GM03348 (cell line): ENCODE measurements at places on chromosomes 7 and 10.

- DNase-seq, result peak; percentile 2
Observed at GRCh38 chr10:45424668-45425404, 50.8 kb downstream of the ALOX5 start.

GRCh38 chr10:86653379-86653778 is 968 bp upstream of the OPN4 start:
- DNase-seq, result no peak

GRCh38 chr7:147878912-147879661 is 711.5 kb upstream of the C7orf33 start:
- DNase-seq, result no peak

DNA sequence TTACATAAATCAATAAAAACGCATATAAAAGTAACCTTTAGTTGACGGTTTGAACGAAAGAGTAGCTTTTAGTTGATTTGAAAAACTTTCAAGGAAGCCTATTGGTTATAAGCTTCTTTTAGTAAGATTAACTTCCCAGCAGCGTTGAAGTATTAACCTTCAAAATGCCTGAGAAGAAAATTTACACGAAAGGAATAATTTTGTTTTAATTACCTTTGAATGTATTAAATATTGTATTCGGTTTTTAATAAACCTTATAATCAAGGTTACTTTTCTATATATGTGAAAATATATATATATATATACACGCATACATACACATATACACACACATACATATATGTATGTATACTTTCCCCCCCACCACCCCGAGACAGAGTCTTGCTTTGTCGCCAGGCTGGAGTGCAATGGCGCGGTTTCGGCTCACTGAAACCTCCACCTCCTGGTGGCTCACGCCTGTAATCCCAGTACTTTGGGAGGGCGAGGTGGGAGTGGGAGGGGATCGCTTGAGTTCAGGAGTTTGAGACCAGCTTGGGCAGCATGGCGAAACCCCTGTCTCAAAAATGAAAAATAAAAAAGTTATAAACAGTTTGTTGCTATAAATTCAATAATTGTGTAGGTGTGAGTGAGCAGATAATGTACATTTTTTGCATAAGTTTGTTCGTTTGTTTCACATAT is 57.6 kb upstream of the EZH2 start:
- DNase-seq, result no peak

DNA sequence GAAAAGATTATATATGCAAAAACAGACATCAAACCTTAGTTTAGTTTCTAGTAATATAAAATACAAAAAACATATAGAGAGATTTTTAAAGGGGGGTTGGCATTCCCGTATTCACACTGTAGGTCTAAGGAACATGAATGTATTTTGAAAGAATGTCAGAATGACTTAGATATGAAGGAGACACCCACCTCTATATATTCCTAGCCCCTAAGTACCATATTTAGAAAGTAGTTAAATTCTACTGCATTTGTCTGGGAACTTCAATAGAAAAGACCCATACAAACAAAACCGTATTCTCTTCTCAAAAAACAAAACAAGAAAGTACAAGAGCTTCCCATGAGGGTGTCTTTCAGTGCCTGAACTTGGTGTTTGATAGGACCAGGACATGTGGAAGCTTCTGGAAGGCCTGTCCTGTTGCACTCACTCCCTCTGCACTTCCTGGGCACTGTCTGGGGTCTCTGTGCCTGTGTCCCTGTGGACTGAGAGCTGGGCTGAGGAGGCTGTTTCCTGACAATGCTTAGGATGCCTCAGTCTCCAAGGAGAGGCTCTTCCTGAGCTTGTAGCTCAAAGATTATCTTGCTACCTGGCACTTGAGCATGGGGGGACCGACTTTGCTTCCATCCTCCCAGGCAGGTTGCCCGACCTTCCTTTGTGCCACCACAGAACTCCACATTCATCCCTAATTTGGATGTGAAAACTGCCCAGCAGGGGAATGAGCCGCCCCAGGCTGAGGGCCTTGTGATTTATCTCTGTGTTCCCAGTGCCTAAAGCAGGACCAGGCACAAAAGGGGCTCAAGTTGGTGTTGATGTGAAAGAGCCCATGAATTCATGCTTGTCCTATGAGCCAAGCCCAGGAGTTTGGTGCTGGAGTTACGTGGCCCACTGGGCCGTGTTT is 44.4 kb upstream of the KLF6 start:
- peak; percentile 28 for DNase-seq

GRCh38 chr10:84329196-84329611 is 815 bp downstream of the CCSER2 start:
- peak; percentile 34 for DNase-seq

- no peak for DNase-seq
Observed at GRCh38 chr7:40572810-40573465, 438.1 kb downstream of the SUGCT start.

- no peak for DNase-seq
Observed at GRCh38 chr7:88191911-88192310, 27.9 kb downstream of the SRI start.

DNA sequence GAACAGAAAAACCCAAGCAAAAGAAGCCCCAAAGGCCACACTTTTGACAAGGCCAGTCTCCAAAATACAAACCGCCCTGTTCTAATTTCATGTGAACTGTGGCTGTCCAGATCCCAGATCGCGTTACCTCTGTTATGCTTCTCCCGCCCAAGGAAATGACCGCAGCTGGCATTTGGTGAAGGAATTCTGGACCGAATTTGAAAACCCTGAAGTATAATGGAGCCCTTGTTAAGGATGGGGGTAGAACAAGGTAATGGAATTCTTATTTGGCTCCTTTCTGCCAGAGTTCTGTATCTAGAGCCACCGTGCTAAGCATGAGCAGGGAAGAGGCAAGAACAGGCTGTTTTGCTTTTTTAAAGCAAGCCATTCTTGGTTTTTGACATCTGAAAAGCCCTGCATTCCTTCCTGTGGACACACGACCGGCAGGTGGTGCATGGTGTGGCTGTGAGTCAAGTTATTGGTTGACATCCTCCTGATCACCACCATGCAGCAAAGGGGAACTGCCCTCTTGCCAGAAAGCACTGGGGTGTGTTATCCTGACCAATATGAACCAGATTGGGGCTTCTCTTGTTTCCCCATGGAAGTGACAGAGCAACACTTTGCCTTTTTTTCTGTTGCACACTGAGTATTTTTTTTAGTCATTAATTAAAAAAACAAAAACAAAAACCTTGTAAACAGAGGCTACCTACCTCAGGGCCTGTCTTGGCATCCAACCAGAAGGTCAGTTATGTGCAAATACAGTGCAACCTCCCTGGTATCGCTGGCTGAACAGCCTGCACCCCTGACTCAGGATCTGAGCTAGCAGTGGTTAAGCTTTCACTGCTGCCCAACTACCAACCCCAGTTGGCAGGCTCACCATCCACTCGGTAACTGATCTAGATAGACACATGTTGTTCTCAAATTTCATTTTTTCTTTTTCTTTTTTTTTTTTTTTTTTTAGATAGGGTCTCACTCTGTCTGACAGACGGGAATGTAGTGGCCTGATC is 14.2 kb downstream of the UCMA start:
- no peak for DNase-seq

DNA sequence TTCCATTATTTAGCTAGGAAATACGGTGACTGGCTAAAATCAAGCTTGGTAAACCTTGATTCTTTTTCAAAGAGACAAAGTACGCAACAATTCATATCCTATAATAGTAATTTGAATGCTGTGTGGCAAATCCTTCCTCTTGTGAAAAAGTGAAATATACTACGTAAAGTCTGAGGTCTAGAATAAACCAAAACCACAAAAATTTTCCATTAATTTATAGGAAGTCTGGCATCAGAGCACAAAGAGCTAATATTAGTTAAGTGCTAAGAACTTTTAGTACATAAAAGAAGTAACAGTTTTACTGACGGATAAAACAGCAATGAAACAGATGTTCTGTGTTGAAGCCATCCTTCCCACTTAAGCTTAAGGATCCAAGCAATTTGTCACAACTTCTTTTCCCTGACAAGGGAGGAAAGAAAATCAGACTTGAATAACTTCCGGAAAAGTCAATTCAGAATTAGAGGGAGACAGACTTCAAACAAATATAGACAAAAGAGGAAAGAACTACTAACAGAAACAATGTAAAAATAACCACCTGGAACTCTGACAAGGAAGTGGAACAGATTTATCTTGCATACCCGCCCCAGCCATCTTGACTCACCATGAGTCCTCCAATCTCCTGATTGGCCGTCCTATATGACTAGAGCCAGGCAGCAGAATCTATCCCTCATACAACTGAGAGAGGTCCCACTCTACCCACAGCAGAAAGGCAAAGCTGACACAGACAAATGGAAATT is 34.6 kb downstream of the RHEB start:
- DNase-seq, result peak; percentile 77

DNA sequence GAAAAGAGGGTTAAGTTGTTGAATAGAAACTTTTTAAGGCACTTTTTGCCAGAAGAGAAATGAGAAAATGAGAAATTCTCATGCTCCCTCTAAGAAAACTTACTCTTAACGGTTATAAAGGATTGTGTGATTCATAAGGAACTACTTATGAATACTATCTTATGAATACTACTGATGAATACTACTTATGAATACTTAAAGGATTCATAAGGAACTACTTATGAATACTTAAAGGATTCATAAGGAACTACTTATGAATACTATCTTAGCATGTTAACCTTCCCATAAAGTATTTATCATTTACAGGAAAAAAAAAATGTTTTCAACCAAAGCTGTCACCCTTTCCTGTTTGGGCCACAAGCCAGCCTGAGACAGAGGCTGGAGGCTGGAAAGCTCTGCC is 53.1 kb upstream of the UCN3 start:
- no peak for DNase-seq

DNA sequence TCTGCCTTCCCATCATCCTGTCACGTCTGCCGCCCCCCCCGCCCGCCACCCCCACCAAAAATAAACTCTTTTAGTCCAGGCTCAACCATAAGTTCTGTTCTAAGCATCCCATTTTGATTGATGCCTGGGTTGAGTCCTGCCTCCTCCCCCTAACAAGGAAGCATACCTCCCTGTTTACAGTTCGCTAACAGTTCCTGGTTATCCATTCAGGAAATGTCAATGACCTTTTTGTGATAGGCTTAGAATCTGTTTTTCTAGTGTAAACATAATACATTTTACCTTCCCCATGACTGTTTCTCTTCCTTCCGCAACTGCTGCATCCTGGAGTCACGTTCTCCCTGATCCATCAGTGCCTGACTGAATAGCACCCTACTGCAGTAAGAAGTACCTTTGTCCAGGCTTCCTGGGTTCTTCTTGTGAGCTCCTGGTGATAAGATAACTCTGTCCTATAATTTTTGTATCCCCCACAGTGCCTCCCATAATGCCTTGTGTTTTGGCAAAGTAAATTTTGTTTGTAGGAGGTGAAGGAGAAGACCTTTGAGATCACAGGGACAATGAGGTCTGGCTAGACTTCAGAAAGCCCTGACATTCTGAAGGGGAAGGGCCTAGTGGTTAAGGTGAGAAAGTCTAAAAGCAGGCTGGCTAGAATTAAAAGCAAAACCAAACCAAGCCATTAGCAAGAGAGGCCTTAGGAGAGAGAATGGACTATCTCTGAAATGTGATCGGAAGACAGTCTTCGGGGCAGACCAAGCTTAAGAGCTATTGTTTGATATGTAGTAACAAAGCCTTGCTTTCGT is 7.3 kb downstream of the AGFG2 start:
- no peak for DNase-seq

DNA sequence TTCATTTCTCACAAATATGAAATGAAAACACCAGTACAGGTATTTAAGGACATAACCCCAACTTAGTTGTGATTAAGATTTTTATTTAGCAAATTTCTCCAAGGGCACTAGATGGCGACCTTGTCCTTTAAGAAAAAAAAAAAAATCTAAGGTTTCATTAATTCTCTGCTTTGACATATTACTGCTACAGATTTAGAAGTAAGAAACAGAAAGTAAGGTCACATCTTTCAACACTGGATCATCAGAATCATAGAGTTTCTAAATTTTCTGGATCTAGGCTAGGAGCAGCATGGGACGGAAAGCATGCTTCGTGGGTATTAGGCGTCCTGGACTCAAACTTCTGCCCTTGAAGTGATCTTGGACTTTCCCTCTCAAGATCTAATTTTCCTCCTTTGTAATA is 85.5 kb upstream of the PRKG1 start:
- DNase-seq, result peak; percentile 24

DNA sequence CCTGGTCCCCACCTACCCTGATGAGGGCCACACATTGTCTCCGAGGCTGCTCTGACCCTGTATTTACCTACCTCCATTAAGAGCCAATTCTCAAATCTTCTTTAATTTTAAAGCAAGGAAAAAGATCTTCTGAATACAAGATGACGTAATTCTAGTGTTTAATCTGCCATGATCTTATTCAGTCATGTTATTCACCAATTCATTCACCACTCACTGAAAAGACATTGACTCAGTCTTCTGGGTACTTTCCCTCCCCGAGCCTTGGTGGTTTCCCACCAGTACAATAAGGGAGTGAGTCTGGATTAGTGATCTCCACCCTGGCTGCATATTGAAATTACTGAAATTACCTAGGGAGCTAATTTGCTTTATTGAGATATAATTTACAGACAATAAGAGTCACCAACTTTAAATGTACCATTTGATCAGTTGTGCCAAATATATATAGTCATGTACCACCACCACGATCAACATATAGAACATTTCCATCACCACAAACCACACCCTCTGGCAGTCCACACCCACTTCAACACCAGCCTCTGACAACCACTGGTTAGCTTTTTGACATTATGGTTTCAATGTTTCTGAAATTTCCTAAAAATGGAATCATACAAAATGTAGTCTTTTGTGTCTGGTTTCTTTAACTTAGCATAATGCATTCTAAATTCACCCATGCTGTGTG is 117.5 kb upstream of the UNC5B start:
- DNase-seq, result no peak

GRCh38 chr10:116118847-116119246 is 154.2 kb downstream of the GFRA1 start:
- no peak for DNase-seq

DNA sequence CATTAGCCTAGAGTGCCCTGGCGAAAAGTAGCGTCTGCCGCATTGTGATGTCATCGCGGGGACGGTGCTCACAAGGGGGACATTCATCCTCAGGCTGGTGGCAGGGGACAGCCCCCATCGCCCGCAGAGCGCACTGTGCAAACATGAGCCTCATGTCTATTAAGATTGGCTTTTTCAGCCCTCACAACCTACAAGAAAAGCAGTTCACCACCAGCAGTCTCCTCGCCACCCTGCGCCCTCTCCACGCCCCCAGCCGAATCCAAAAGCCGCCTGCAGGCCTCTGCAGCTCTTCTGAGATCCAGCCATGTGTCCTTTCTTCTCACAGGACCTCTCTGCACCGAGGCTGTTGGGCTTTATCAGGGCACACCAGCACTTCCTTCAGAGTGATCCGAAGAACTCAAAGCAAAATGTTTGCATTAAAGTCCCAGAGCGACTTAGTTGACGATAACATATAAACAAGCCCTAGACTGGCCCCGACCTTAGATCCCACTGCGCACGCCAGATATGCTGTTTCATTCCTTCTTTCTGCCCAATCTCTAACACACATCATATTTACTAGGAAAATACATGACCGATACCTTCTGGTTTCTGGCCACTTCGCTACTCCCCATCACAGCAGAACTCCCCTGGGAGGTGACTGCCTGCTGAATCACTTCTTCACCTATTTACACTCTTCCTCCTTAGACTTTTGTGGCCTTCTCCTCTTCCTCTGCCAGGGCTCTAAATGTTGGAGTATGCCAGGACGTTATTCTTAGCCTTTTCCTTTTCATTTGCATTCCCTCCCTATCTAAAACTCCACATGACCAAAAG is 206.0 kb upstream of the SH2B2 start:
- DNase-seq, result no peak
